GF-D8 (cell line): ENCODE measurements at places on chromosomes 5 and 9.
A peak's percentile ranks its signal among the peaks of the same experiment; 100 is the strongest.

DNA sequence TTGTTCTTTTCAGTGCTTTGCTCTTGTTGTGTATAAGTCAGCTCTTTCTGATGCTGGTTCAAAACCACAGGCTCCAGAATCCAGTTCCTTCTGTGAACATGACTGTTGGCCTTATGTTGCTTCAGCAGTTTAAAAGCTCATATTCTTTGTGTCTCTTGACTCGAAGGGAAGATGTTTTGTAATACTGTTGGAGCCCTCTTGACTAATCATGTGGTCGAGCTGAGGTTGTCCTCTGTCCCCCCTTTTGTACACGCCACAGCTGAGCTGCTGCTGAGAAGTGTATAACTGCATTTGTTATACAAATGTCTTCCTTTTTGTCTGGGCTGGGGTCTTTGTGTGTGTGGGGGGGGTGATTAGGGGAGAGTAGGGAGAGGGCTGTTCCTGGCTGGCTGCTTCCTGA is 35.8 kb downstream of the SLC36A1 start:
- DNase-seq = peak; percentile 99

GRCh38 chr5:119583684-119584083 is 45.7 kb upstream of the FAM170A start:
- DNase-seq = no peak

DNA sequence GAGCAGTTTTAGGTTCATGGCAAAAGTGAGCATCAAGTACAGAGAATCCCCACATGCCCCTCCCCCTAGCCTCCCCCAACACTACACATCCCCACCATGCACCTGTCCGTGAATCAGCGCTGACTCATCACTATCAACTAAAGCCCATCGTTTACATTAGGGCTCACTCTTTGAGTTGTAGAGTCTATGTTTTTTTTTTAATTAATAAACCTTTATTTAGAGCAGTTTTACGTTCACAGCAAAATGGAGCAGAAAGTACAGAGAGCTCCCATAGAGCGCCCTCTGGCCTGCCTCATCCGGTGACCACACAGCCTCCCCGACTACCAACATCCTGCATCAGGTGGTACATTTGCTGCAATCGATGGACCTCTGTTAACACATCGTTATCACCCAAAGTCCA is 47.9 kb upstream of the UNC5A start:
- no peak for DNase-seq

DNA sequence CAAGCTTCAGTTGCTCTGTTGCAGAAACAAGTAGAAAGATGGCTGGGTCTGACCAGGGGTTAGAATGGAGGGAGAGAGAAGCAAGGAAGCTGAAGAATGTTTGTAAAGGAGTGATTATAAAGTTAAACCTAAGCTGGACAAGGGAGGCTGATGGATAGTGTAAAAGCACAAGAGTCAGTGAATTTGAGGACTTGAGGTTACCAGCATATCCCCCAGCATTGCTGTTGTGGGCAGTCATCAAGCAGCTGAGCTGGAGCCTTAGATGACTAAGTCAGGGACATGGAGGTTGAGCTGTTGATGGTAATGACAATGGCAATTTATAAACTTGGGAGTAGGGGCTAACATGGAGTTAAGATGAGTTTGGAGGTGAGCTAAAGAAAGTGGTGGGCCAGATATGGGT is 131.5 kb downstream of the ERCC6L2 start:
- no peak for DNase-seq

DNA sequence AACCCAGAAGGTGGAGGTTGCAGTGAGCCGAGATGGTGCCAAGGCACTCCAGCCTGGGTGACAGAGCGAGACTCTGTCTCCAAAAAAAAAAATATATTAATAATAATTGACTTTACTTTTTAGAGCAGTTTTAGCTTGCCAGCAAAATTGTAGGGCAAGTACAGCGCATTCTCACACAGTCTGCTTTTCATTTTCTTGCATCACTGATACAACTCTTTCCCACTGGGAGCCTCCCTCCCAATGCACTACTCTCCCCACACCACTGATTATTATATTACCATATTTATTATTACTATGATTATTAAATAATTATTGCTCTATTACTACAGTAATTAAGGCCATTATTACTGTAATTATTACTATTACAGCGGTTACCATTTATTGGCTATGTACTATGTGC is 212.8 kb downstream of the GNA14 start:
- DNase-seq = no peak

DNA sequence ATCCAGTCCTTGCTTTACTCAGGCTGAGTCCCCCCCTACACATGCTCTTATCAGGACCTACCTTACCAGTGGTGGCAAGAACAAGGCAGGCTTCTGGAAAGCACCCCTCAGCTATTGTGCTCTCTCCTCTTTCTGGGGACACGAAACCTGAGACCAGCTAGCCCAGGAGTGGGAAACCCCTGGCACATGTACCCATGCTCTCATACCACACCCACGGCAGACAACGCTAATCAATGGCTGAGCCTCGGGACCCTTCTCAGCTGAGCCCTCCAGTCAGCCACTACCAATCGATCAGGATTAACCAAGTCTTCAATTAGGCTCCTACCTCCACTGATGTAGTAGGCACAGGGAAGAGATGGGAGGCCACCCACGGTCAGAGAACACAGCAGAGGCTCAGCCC is 65.1 kb downstream of the VAV2 start:
- DNase-seq = no peak

- DNase-seq = no peak
Observed at GRCh38 chr5:13403351-13403750, 541.1 kb downstream of the DNAH5 start.

- DNase-seq = no peak
Observed at GRCh38 chr5:58972301-58972700, 389.4 kb downstream of the RAB3C start.

- DNase-seq = no peak
Observed at GRCh38 chr5:169004551-169004950, 296.4 kb downstream of the SLIT3 start.

GRCh38 chr5:115064380-115064779 is 105.3 kb downstream of the TRIM36 start:
- DNase-seq = no peak

DNA sequence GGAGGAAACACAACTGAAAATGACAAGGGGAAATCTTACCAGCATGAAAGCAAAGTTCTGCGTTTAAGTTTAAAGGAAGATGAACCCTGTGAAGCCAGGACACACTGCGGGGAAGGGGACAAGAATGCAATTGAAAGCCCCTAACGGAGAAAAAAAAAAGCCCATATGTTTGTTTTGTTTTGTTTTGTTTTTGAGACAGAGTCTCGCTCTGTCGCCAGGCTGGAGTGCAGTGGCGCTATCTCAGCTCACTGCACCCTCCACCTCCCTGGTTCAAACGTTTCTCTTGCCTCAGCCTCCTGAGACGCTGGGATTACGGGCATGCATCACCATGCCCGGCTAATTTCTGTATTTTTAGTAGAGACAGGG is 2.9 kb downstream of the STK10 start:
- no peak for DNase-seq

DNA sequence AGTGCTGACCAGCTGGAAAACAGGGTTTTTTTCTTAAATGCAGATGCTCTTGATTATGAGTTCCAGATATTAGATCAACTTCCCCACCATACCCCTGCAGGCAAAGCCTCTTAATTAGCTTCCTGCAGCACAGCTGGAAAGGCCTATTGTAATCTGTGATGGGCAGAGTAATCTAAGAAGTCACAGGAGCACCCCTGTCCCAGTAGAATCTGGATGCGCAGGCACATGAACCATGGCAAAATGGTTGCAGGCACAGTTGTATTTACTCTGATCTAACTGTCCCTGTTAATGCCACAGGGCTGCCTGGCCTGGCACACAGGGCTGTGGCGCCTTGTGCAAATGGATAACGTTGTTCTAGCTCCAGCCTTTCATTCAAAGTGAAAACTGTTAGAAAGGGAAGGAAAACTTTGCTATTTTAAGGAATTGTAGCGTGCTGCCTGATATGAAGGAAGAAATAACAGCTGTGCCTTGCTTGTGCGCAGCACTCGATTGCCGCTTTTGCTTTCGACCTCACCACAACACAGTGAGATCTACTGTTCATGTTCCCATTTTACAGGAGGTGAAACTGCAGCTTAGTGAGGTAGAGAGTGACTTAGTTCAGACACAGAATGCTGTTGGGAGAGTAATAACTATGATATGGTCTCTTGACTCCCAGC is 2.3 kb downstream of the TGFBI start:
- DNase-seq = no peak

- no peak for DNase-seq
Observed at GRCh38 chr9:22005021-22005701, 3.9 kb downstream of the CDKN2B start.

- DNase-seq = no peak
Observed at GRCh38 chr9:78697618-78698017, 400.7 kb downstream of the PSAT1 start.

- no peak for DNase-seq
Observed at GRCh38 chr9:133584559-133585476, 24.4 kb downstream of the FAM163B start.

GRCh38 chr9:106644661-106645060 is 218.3 kb upstream of the ZNF462 start:
- DNase-seq = no peak

GRCh38 chr5:167561796-167562195 is 729.6 kb upstream of the WWC1 start:
- DNase-seq = no peak

- DNase-seq = no peak
Observed at GRCh38 chr9:33197279-33198152, 30.4 kb upstream of the B4GALT1 start.

DNA sequence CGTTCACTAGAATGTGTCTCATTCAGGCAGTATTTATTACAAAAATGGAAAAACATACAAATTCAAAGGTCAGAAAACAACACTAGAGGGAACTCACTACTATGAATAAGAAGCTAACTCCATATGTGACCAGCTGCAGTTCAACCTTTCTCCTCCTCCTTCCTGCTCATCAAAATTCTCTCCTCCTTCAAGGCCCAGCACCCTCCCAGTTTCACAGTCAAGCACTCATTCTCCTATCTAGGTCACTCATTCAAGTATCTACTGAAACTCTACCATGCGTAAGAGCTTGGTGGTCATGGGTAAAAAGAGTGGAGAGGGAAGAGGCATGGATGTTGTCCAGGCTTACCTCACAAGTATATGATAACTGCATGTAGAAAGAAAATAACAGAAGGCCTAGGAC is 27.7 kb downstream of the ECPAS start:
- DNase-seq = no peak

DNA sequence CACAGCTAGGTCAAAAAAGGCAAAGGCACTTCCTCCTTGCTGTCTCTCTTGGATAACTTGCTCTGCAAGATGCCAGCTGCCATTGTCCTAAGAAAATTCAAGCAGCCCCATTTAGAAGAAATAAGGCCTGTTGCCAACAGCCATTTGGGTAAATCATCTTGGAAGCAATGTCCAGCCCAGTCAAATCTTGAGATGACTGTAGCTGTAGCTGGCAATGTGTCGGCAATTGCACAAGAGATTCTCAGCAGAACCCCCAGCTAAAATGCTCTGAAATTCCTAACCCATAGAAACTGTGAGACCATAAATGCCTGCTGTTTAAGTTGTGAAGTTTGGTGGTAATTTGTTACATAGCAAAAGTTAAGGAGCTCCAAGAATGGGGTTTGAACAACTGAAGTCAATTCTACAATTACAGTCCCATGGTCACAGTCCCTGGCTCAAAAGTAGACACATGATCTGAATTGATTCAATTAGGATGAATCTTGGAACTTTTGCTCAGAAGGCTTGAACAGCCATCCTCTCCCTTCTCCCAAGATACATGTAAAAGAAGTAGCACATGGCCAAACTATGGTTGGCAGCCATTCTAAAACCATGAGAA is 151.1 kb downstream of the MPDZ start:
- DNase-seq = no peak

GRCh38 chr9:8078641-8079140 is 279.1 kb upstream of the DMAC1 start:
- no peak for DNase-seq

- DNase-seq = no peak
Observed at GRCh38 chr5:52800394-52801213, 12.9 kb downstream of the ITGA1 start.

- no peak for DNase-seq
Observed at GRCh38 chr5:175479125-175479881, 943 bp downstream of the SFXN1 start.

- DNase-seq = no peak
Observed at GRCh38 chr5:35203403-35203802, 26.9 kb downstream of the PRLR start.

GRCh38 chr9:35488566-35489312 is 1.2 kb upstream of the RUSC2 start:
- no peak for DNase-seq

DNA sequence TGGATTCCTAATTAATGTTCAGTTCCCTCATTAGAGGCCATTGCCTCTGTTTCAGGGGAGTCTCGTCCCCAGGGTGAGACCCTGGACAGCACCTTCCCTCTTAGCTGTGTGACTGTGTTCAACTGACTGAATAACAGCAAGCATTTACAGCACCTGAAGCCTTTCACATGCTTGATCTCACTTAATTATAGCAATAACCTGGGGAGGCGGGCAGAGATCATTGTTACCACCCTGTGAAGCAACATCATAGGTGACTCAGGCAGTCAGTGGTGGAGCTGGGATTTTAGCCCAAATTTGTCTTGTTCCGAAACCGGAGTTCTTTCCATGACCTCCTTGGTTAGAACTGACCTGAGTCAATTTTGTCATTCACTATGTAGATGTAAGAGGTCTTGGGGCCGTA is 105.2 kb upstream of the RAD23B start:
- DNase-seq = no peak

GRCh38 chr5:144276034-144276822 is 105.6 kb downstream of the KCTD16 start:
- DNase-seq = no peak

DNA sequence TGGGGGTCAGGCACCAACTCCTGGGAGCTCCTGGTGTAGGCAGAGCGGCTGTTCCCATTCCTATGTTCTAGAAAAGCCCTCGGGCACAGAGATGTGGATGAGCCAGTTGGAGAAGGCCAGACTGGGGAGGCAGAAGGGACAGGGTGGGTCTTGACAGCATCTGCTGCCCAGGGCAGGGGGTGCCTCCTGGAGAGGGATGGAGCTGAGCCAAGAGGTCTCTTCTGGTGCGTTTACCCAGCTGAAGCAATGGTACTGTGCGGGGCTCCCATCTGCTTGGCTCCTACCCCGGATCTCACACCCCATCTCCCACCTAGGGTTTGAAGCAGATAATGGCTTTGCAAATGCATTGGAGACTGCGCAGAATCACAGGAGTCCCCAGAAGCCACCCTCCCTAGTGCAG is 41.3 kb downstream of the SHB start:
- DNase-seq = no peak

DNA sequence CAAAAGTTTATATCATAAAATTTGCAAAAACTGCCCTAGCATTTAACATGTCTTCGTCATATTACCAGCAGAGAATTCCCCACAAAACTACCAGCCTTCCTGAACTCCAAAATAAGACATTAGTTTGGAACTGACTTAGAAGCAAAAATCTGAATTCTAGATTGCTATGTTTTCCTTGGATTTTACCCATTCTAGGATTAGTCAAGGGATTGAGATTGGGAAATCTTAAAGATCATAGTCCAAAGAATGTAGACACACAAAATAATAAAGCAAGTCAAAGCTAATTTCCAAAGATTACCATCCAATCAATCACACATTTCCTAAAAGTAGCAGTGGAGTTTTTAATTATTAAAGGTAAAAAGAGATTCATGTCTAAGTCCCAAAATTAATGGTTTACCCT is 138.2 kb downstream of the NFIB start:
- no peak for DNase-seq

- no peak for DNase-seq
Observed at GRCh38 chr9:72949244-72949582, 3.6 kb downstream of the ALDH1A1 start.
